ENCODE measurements at places on chromosomes 7 and 10. TPM values are rescaled to one million over a fixed set of nuclear protein-coding genes. Genes with fewer than 3 reads are reported as not detected.

C7orf57 gene
- 0.33 TPM for total RNA-seq

ECHDC3 gene
- not detected for total RNA-seq

RNF32 gene
- 3.4 TPM for total RNA-seq

PAX4 gene
- total RNA-seq: not detected

FXYD4 gene
- not detected for total RNA-seq

MMS19 gene
- 66.3 TPM for total RNA-seq

DNA sequence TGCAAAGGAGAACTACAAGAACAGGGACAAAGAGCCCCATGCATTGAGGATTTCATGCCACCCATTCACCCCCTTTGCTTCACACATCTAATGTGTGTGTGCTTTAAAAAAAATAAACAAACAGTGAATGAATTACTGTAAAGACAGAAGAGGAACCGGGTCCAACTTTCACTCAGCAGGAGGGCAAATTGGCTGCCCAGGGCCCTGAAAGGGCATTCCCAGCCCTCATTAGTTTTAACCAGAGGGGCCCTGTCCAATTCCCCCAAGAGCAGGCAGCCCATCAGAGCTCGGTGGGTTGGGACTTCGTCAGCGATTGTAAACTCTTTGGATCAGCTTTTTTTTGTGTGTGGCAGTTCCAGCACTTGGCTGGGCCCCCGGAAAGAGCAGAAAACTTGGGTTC is 73.6 kb upstream of the PDZD8 start:
- no peak overlapping the region for H3K4me3 ChIP-seq
- H3K27ac ChIP-seq: no peak overlapping the region
- no peaks in the 10 kb centered on the region for H3K36me3 ChIP-seq

GRCh38 chr10:88544140-88544870 is 38.8 kb downstream of the RNLS start:
- DNase-seq: no peak
- no peak overlapping the region for H3K27ac ChIP-seq
- H3K4me3 ChIP-seq: no peak overlapping the region

- H3K4me1 ChIP-seq: peaks cover 66% of the 10 kb centered on the region
- peaks cover 37% of the 10 kb centered on the region for H3K36me3 ChIP-seq
- DNase-seq: peak; percentile 71
- peak within 1 kb of the TSS; percentile 82 for H3K4me3 ChIP-seq
- peak within 1 kb of the TSS; percentile 79 for H3K27ac ChIP-seq
These were observed at the start of gene BMI1 for GRCh38 chr10:22320591-22321155. BMI1 (plus strand) TSS chr10:22321099; CDS start chr10:22326450, 5,351 bp downstream.

DNA sequence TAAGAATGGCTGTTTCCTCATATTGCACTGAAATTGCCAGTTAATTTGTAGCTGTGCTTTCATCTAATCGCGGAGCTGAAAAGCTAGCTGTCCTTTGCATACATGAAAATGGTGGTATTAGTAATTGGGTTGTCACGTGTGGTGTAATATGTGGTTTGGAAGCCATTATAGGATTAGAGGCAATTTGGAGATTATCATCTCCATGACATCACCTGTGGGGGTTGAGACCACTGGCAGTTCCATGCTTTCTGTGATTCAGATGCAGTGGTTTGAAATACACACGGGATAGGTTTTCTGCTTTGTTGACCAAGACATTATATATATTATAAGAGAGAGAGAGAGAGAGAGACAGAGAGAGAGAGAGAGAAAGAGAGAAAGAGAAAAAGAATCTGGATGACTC is 180.8 kb downstream of the RAB11FIP2 start:
- no peak overlapping the region for H3K4me3 ChIP-seq
- H3K36me3 ChIP-seq: no peaks in the 10 kb centered on the region
- H3K4me1 ChIP-seq: no peaks in the 10 kb centered on the region
- H3K27ac ChIP-seq: no peak overlapping the region
- no peak for DNase-seq

DNA sequence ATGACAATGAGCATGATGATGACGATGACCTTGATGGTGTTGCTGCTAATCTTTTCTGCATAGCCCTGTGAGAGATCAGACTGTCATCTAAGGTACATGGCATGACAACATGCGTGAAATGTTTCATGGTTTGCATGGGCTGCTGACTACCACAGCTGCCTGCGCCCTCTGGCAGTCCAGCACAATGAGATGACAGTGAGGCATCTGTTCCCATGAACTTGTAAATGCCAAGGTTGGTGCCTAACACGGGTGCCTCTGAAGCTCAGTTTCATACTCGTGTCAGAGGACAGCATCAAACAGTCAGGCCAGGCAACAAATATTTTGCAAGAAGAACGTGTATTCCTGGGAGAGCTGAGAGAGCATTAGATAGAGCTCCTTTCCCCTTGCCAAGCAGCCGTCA is 122.0 kb upstream of the PRKCQ start:
- no peak for DNase-seq
- no peak overlapping the region for H3K4me3 ChIP-seq
- H3K27ac ChIP-seq: no peak overlapping the region

DNA sequence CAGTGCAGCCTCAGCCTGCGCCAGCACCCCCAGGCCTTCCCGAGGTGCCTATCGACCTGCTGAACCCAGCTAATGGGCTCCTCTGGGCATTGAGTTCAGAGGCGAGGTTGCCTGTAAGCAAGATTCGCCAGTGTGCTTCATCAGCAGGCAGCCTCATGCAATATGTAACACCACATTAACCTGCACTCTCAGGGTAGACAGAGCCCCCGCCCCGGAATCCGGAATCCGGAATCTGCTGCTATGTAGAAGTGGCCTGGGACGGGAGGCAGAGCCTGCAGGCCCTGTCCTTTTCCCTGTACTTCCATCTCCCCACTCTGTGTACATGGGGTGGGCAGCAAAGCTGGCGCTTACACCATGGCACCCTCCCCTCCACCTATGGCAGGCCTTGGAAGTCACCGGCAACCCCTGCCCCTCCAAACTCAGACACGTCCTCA is 83.9 kb upstream of the RET start:
- DNase-seq: no peak
- no peaks in the 10 kb centered on the region for H3K36me3 ChIP-seq
- no peak overlapping the region for H3K4me3 ChIP-seq
- no peak overlapping the region for H3K27ac ChIP-seq

- H3K36me3 ChIP-seq: no peaks in the 10 kb centered on the region
- no peak for DNase-seq
- H3K27me3 ChIP-seq: peaks cover 24% of the 10 kb centered on the region
- H3K4me3 ChIP-seq: no peak overlapping the region
- H3K4me1 ChIP-seq: no peaks in the 10 kb centered on the region
These were observed 39.8 kb upstream of the LANCL2 start for GRCh38 chr7:55325371-55325792.

GRCh38 chr10:43574906-43575305 is 490 bp upstream of the ZNF239 start:
- peaks cover 27% of the 10 kb centered on the region for H3K4me1 ChIP-seq
- no peak for DNase-seq

GRCh38 chr10:6062101-6062771 is at the start of gene IL2RA:
IL2RA (minus strand) TSS chr10:6062367; CDS start chr10:6062151, 216 bp downstream.
- H3K36me3 ChIP-seq: peaks cover 54% of the 10 kb centered on the region
- peaks cover 71% of the 10 kb centered on the region for H3K4me1 ChIP-seq
- peak within 1 kb of the TSS; percentile 90 for H3K27ac ChIP-seq
- H3K4me3 ChIP-seq: peak within 1 kb of the TSS; percentile 90
- DNase-seq: peak; percentile 77

GRCh38 chr7:12137283-12137682 is 73.8 kb upstream of the TMEM106B start:
- DNase-seq: no peak
- H3K4me1 ChIP-seq: peaks cover 4% of the 10 kb centered on the region
- H3K4me3 ChIP-seq: no peak overlapping the region
- H3K27ac ChIP-seq: no peak overlapping the region

GRCh38 chr7:107220356-107220755 is 51.6 kb downstream of the HBP1 start:
- no peaks in the 10 kb centered on the region for H3K27me3 ChIP-seq
- H3K4me1 ChIP-seq: no peaks in the 10 kb centered on the region
- H3K4me3 ChIP-seq: no peak overlapping the region
- H3K27ac ChIP-seq: no peak overlapping the region

DNA sequence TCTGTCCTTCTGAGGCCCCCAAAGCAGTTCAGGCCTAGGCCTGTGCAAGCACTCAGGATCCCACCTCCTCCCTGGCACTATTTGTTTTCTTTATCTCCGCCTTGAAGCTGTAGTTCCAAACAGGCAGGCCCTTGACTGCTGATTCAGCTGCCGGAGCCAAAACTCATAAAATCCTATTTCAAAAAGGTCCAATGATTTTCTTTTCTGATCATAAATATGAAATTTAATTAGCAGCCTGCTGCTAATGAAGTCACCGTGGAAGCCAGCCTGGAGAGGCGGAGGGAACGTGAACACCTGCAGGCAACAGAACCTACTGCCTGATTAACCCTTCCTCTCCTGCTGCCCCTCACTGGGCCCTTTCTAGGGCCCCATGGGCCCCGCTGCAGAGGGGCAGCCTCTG is 60.1 kb downstream of the CARD11 start:
- peaks cover 72% of the 10 kb centered on the region for H3K36me3 ChIP-seq
- H3K27ac ChIP-seq: peak overlapping the region; percentile 60
- H3K27me3 ChIP-seq: no peaks in the 10 kb centered on the region
- DNase-seq: no peak
- peaks cover 73% of the 10 kb centered on the region for H3K4me1 ChIP-seq
- no peak overlapping the region for H3K4me3 ChIP-seq

DNA sequence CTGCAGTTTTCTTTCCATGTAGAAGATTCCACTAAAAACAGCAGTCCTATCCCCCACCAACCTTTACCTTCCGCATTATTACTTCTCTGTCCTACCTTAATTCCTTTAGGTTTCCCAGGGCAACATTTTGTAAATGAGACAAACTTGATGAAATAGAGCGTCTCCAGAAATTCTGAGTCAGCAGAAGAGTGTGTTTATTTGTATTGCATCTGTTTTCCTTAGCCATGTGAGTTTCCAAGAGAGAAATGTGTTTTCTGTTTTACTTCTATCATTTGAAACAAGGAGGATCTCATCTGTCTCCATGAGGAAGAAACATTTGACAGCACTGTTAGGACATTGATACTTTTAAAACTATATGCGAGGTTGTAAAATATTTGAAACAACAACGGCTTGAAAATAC is 244.2 kb upstream of the PLXDC2 start:
- H3K4me3 ChIP-seq: no peak overlapping the region
- H3K27me3 ChIP-seq: no peaks in the 10 kb centered on the region
- H3K4me1 ChIP-seq: no peaks in the 10 kb centered on the region

GRCh38 chr10:117075064-117075463 is 63.0 kb downstream of the VAX1 start:
- H3K4me3 ChIP-seq: no peak overlapping the region
- no peak for DNase-seq
- H3K27me3 ChIP-seq: peaks cover 2% of the 10 kb centered on the region
- H3K27ac ChIP-seq: no peak overlapping the region

DNA sequence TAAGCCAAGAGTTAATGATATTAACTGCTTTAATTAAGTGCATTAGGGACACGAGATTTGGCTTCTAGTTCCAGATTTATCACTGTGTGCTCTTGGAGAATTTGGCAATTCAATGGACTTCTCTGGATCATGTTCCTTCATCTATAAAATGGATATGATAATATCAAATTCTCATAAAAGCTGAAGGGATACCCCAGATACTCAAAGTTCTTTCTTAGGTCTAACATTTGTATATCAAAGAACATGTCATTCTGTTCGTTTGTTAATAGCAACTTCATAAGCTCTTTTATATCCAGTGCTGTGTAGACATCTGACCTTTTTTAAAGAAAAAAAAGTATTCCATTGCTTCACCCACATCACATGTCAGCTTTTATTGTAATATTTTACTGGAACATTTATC is 54.6 kb upstream of the HDAC9 start:
- H3K4me1 ChIP-seq: no peaks in the 10 kb centered on the region
- H3K36me3 ChIP-seq: no peaks in the 10 kb centered on the region
- DNase-seq: no peak
- no peak overlapping the region for H3K27ac ChIP-seq
- H3K27me3 ChIP-seq: no peaks in the 10 kb centered on the region
- H3K4me3 ChIP-seq: no peak overlapping the region

GRCh38 chr10:80760914-80761371 is 223.2 kb downstream of the SH2D4B start:
- H3K4me3 ChIP-seq: no peak overlapping the region
- no peak overlapping the region for H3K27ac ChIP-seq
- H3K27me3 ChIP-seq: no peaks in the 10 kb centered on the region
- DNase-seq: no peak
- H3K36me3 ChIP-seq: no peaks in the 10 kb centered on the region
- no peaks in the 10 kb centered on the region for H3K4me1 ChIP-seq

DNA sequence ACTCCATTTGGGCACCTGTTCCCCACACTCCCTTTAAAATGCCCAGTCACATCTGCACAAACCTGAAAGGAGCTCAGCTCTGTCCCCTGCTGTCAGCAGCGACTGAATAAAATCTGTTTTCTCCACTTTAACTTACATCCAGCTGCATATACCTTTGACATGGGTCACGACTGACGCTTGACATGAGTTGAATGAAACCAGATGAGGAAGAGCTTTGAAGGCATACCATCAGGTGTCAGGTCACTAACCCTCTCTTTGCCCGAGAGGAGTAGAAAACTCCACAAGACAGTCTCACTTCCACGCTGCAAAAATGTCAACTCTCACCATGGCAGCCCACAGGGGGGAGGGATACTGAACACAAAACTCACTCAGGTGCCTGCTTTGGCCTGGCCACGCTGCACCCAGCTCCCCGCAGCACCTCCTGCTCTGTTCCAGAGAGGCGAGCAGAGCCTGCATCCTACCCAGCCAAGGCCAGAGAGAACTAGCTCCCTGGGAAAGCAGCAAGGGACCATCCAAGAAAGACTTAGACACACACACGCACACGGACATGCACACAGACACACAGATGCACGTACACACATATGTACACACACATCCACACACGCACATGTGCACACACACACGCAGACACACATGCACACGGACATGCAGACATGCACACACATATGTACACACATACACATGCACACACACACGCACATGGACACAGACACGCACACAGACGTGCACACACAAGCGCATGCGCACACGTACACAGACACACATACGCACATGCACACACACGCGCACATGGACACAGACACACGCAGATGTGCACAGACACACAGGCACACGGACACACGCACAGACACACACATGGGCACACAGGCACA is 191.0 kb downstream of the MAD1L1 start:
- DNase-seq: no peak
- no peaks in the 10 kb centered on the region for H3K27me3 ChIP-seq
- H3K27ac ChIP-seq: no peak overlapping the region
- H3K4me1 ChIP-seq: peaks cover 30% of the 10 kb centered on the region
- peaks cover 4% of the 10 kb centered on the region for H3K36me3 ChIP-seq
